Spleen (tissue), 13 donors: ENCODE measurements at places on chromosomes 1 and 21. TPM values are rescaled to one million over a fixed set of nuclear protein-coding genes. Genes with fewer than 3 reads are reported as not detected.
A peak's percentile ranks its signal among the peaks of the same experiment; 100 is the strongest.

- H3K36me3 ChIP-seq: no peaks in the 10 kb centered on the region
- H3K27ac ChIP-seq: no peak overlapping the region
- no peaks in the 10 kb centered on the region for H3K27me3 ChIP-seq
- DNase-seq: no peak
- no peak overlapping the region for H3K4me3 ChIP-seq
Measured at GRCh38 chr1:151512801-151513625, 1.8 kb downstream of the CGN start.

GRCh38 chr1:214518361-214518760, 33.0 kb downstream of the PTPN14 start:
- H3K4me1 ChIP-seq: peaks cover 4% of the 10 kb centered on the region
- H3K27ac ChIP-seq: no peak overlapping the region
- H3K4me3 ChIP-seq: no peak overlapping the region
- no peak for DNase-seq
- no peaks in the 10 kb centered on the region for H3K36me3 ChIP-seq

GRCh38 chr1:229952670-229953520, 114.1 kb upstream of the GALNT2 start:
- no peak for DNase-seq
- H3K36me3 ChIP-seq: no peaks in the 10 kb centered on the region
- no peak overlapping the region for H3K27ac ChIP-seq
- no peak overlapping the region for H3K4me3 ChIP-seq

GRCh38 chr1:24748191-24749121, 3.2 kb downstream of the CLIC4 start:
- peak overlapping the region; percentile 93 for H3K27ac ChIP-seq
- DNase-seq: peak; percentile 84
- no peaks in the 10 kb centered on the region for H3K36me3 ChIP-seq
- peak overlapping the region; percentile 78 for H3K4me3 ChIP-seq
- peaks cover 42% of the 10 kb centered on the region for H3K4me1 ChIP-seq

DNA sequence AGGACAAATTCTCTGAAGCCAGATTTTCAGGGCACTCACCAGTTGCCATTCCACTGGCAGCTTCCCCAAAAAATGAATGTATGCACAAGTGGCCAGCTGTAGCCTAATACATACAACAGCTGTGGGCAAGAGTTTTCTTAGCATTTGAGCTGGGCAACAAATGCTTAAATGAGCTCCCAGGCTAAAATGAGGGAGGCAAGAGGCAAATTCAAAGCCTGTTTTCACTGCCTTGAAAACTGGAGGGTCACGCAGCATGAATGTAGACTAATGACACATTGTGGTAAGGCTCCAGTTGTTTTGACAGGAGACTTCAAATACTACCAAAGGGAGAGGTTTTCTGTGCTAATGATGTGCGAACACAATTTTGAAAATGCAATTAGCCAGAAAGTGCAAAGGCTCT, 88.2 kb downstream of the TIAM1 start:
- no peak overlapping the region for H3K27ac ChIP-seq
- no peaks in the 10 kb centered on the region for H3K36me3 ChIP-seq

DNA sequence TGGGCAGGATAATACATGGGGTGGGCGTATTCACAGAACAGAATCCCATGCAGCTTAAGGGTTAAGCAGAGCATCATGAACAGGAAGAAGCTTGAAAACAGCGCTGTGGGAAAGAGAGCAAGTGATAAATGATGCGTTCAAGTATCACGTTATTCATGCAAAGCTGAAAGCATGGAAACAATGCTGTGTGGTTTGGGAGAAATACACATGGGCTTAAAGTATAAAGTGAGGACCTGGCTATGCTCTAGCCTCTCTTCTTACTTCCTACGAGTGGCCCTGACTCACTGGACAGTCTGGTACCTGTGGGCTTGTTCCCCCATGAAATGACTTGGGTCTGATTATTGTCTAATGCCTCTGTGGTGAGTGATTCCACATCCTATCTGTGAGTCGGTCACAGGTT, 25.7 kb downstream of the TMPRSS2 start:
- no peak for DNase-seq
- no peaks in the 10 kb centered on the region for H3K4me1 ChIP-seq
- no peaks in the 10 kb centered on the region for H3K36me3 ChIP-seq
- H3K4me3 ChIP-seq: no peak overlapping the region
- H3K27me3 ChIP-seq: peaks cover 11% of the 10 kb centered on the region
- no peak overlapping the region for H3K27ac ChIP-seq

DNA sequence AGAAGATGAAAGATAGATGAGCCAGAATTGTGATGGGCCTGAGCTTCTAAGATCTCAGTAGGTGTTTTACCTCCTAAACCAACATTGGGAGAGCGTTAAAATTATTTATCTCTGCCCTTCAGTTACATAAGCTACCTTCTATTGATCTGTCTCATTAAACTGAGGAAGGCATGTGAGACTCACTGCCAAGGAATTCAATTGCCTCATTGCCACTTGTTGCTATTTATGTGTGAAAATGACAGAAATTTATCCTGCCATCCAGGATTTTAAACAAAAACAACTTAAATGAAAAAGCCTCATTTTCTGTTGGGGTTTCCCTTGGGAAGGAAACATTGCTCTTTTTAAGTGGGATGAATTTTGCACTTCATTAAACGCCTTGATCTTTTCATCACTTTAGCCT, 78.7 kb upstream of the RUNX1 start:
- no peaks in the 10 kb centered on the region for H3K27me3 ChIP-seq
- H3K4me1 ChIP-seq: no peaks in the 10 kb centered on the region
- H3K27ac ChIP-seq: no peak overlapping the region
- H3K36me3 ChIP-seq: no peaks in the 10 kb centered on the region

- no peak overlapping the region for H3K27ac ChIP-seq
- DNase-seq: no peak
- no peaks in the 10 kb centered on the region for H3K27me3 ChIP-seq
- no peak overlapping the region for H3K4me3 ChIP-seq
Measured at GRCh38 chr1:6795661-6796060, 10.4 kb downstream of the CAMTA1 start.

DNA sequence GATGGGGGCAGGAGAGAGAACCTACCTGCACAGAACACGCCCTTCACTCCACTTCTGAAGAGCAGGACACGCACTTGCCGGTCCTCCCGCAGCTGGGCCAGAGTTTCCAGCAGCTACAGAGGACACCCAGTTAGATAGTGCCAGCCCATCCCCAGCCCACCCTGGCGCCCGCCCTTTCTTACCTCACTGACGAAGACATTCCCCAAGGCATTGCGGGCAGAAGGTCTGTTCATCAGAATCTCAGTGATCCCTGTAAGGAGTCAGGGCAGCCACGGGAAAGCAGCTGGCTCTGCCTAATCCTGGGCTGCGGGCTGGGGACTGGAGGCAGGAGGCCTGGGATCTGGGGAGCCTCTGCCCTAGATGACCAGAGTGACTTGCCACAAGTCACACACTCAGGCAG, 10.0 kb downstream of the ECHDC2 start:
- peaks cover 9% of the 10 kb centered on the region for H3K4me1 ChIP-seq
- no peaks in the 10 kb centered on the region for H3K36me3 ChIP-seq
- no peak overlapping the region for H3K4me3 ChIP-seq
- H3K27me3 ChIP-seq: no peaks in the 10 kb centered on the region
- H3K27ac ChIP-seq: no peak overlapping the region

- DNase-seq: no peak
- H3K4me1 ChIP-seq: peaks cover 69% of the 10 kb centered on the region
- no peaks in the 10 kb centered on the region for H3K27me3 ChIP-seq
- no peaks in the 10 kb centered on the region for H3K36me3 ChIP-seq
- no peak overlapping the region for H3K4me3 ChIP-seq
Measured at GRCh38 chr21:15003463-15004135, 61.2 kb downstream of the NRIP1 start.

DNA sequence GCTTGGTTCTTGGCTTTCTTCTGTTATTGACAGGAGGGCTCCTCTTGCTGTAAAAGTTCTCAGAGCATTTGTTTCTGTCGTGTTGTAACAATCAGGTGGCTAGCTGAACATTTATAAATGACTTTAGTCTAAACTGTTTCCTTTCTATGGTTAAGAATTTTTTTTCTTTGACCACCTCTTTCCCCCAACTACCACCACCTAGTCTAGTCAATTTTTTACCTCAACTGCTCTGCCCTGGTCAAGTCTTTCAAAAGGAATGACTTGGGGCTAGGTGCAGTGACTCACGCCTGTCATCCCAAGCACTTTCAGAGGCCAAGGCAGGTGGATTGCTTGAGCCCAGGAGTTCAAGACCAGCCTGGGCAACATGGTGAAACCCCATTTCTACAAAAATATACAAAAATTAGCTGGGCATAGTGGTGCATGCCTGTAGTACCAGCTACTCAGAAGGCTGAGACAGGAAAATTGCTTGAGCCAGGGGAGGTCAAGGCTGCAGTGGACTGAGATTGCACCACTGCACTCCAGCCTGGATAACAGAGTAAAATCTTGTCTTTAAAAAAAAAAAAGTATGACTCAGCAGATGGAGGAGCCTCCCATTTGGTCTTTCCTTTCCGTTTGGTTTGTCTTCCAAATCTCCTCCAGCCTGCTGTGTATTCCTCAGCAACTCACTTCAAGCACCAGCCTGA, 40.7 kb downstream of the MAP3K21 start:
- H3K27me3 ChIP-seq: no peaks in the 10 kb centered on the region
- H3K36me3 ChIP-seq: no peaks in the 10 kb centered on the region
- DNase-seq: no peak
- no peak overlapping the region for H3K4me3 ChIP-seq
- H3K27ac ChIP-seq: no peak overlapping the region
- no peaks in the 10 kb centered on the region for H3K4me1 ChIP-seq

DNA sequence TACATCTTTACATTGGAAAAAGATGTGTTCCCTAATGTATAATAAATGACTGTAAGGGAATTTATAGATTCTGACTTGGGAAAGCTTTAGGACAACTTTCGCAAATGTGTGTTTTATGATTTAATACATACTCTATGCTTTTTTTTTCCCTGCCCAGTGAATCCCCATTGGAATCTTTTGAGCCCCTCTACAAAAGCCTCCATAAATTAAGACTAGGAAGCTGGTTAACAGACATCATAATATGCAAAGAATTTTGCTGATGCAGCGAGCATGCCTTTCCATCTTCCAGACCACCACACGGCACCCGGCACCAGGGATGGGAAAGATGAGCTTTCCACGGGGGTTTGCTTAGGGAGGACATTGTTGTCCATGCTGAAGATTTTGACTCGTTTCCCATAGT, 156.1 kb upstream of the IVNS1ABP start:
- H3K4me3 ChIP-seq: no peak overlapping the region
- no peaks in the 10 kb centered on the region for H3K36me3 ChIP-seq
- H3K4me1 ChIP-seq: peaks cover 5% of the 10 kb centered on the region

DNA sequence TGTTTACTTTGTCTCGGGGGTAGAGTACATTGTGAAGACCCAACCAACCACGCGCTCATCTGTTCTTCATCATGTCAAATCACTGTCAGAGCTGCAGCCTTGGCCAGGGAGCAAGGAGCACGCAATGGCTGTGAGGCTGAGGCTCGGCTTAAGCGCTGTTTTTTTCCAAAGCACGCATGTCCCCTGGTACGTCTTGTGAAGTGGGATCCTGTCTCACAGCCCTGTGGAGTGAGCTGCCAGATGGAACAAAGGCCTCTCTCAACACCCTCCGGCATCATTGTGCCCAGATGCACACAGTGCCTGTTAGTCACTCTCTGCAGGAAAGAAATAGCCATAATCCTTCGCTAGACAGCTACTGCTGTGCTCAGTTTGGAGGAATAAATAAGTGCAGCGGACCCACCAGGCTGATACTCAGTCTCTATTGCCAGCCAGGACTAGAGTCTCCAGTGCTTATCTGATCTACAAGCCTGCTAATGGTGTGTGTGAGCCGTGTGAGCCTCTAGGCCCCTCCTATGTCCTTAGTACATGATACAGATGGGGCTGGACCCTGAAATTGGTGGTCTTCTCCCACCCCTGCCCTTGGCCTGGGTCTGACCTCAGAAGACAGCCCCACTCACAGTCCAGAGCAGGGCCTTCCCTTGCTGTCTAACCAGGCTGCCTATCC, 91.3 kb upstream of the COA6 start:
- H3K36me3 ChIP-seq: no peaks in the 10 kb centered on the region
- H3K4me3 ChIP-seq: no peak overlapping the region

The TRABD2B gene
- total RNA-seq: 2.4 TPM

The CACHD1 gene
- total RNA-seq: 11.3 TPM

The HSPA6 gene
- total RNA-seq: 52.2 TPM

The ERG gene
- 60.0 TPM for total RNA-seq

The ITPKB gene
- total RNA-seq: 64.1 TPM

The FOXD2 gene
- total RNA-seq: 0.43 TPM
